Fibroblast of mammary gland (primary cell): ENCODE measurements at places on chromosomes 16 and 17.

DNA sequence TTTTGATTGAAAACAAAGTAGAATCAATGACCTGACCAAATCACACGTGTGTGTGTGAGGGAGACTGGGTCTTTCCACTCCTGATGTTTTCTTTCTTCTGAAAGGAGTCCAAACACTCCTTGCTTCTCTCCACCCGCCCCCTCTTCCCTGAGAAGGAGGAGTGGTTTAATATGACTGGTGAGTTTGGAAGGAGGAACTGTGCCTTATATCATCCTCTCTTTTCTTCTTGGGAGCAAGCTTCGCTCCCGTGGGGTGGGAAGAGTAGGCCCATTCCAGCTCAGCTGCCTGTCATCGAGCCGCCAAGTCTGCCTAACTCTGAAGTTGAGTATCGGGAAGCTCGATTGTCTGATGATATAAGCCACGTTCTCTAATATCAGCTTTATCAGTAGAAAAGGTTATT is 96.5 kb downstream of the YPEL2 start:
- DNase-seq: peak; percentile 82

GRCh38 chr17:80625627-80626026 is 81.0 kb downstream of the RPTOR start:
- DNase-seq: no peak

- DNase-seq: peak; percentile 67
Observed at GRCh38 chr16:84650062-84650991, 2.0 kb downstream of the KLHL36 start.

DNA sequence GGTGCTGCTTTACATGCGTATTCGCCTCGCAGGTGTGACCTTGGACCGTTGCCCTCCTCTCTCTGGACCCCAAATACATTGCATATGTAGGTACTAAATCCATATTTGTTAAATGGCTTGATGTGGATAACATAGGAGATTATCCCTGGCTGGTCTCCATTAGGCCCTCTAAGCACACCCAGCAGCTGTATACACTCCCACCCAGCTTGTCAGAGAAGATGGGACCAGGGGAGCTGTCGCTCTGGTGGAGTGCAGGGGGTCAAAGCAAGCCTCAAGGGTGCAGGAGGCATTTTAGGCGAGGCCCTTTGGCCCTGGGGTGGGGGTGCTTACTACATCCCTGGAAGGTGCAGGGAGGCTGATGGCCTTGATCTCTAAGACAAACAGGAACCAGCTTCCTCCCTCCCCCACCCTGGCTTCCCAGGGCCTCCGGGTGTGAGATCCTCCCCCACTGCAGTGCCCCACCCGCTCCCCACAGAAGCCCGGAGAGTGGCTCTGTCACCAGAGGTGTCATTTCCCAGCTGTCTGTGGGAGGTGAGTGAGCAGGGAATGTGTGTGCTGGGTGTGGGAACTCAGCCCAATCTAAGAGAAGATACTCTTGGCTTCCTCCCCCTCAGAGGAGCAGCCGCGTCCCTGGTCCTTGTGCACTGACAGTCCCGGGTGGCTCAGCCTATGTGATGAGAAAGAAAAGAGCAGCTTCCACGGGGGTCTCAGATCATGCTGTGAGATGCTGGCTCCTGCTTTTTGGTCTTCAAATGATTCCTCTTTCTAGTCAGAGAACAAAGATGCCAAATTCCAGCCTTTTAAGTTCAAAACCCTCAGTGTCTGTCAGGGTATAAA is 1.4 kb upstream of the VAMP2 start:
- peak; percentile 83 for DNase-seq

- DNase-seq: no peak
Observed at GRCh38 chr16:57987441-57988177, 12.9 kb downstream of the ZNF319 start.

GRCh38 chr16:74699666-74700065 is 996 bp downstream of the MLKL start:
- DNase-seq: no peak

GRCh38 chr17:44970136-44970741 is 2.1 kb upstream of the C1QL1 start:
- DNase-seq: peak; percentile 17

DNA sequence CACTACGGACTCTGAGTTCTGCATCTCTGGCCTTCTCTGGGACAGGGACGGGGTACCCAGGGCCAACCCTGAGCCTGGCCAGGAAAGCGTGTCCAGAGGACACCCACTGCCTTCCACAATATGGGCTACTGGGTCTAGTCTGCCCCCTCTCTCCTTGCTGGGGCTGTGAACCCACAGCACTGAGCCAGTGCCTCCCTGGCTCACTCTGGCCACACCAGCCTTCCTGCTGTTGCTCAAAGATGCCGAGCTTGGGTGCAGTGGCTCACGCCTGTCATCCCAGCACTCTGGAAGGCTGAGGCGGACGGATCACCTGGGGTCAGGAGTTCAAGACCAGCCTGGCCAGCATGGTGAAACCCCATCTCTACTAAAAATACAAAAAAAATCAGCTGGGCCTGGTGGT is 24.8 kb downstream of the PITPNM3 start:
- no peak for DNase-seq

GRCh38 chr16:1723450-1724147 is 17.6 kb downstream of the MAPK8IP3 start:
- peak; percentile 45 for DNase-seq

- DNase-seq: peak; percentile 78
Observed at GRCh38 chr17:67800495-67800928, 24.8 kb upstream of the BPTF start.

DNA sequence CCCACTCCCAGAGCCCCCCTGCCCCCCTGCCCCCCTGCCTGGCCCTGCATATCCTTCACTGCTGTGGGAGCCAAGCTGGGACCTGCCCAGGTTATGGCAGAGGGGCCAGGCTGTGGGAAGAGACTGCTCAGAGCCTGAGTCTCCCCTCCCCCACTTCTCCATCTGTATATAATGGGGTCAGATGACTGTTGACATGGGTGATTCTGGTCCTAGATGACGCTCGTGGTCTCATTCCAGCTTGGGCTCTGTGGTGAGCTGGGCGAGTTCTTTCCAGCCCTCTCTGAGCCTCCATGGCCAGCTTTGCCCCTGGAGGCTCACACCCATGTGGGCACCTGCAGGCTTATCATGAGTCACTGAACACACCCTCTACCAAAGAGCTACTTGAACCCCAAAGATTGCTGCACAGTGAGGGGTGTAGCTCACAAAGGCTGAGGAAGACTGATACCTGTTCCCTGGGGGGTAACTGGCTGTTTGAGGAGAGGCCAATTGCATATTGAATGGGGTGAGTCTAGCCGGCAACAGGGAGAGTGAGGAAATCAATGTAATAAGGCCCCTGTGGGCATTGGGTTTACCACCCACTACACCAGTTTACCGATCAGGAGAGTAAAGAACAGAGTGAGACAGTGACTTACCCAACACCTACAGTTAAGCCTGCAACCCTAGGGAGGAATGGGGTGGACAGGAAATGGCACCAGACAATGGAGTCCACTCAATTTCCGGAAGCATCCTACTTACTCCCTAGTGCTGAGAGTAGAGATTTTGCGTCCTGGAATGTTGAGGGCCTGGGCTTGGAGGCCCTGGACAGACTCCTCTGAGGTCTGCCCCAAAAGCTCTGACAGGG is 4.2 kb upstream of the SREBF1 start:
- DNase-seq: peak; percentile 74

- no peak for DNase-seq
Observed at GRCh38 chr17:82840431-82840831, 609 bp upstream of the ZNF750 start.

DNA sequence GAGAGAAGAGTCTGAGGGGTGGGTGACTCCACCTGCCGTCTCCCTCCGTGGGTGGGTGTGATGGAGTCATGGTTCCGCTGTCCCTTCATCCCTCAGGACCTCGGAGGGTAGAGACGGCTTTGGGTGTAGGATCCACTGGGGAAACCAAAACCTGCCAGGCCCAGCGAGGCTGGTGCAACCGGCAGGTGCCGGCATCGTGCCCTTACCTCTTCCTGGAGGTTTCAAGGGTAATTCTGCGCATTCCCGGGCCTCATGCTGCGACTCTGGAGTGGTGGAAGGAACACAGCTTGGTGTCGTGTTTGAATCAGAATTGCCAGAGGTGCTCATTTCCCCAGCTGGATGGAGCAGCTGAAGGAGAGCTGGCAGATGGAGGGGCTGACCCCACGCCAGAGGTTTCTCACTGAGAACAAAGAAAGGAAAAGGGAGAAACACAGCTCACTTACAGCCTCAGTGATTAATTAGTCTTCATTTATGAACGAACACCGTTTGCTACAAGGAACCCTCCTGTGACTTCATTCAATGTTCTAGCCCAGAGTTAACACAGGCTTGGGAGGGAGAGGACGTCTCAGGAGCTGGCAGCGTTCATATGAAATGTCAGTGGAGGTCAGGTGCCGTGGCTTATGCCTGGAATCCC is 16.3 kb upstream of the ATP2A3 start:
- no peak for DNase-seq

DNA sequence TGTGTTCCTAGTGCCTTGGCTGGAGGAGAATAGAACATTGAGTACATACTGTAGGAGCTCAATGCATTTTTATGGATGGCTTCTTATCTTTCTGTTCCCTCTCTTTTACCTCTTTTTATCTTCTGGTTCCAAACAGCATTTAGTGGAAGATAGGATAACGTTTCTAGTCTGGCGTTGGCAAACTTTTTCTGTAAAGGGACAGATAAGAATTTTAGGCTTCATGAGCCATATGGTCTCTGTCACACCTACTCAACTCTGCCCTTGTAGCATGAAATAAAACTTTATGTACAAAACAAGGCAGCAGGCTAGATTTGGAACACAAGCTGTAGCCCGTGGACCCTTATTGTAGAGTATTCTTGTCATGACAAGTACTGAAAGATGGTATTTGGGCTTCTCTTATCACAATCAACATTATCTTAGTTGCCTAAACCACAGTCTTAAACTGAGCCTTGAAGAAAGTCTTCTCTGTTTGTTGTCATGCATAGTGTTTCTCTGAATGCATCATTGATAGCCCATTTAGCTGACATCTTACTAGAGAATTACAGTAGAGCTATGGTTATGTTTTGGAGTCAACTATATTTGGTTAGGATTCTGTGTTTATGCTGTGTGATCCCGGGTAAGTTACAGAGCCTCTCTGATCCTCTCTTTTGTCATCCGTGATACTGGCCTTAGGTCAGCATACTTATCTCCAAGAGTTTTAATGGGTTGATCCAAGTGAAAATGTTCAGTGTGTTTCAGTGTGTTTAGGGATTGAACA is 80.2 kb downstream of the HS3ST4 start:
- no peak for DNase-seq

- DNase-seq: no peak
Observed at GRCh38 chr16:82152196-82152595, 17.8 kb downstream of the MPHOSPH6 start.

GRCh38 chr16:474420-475122 is 49.1 kb downstream of the RAB11FIP3 start:
- no peak for DNase-seq

DNA sequence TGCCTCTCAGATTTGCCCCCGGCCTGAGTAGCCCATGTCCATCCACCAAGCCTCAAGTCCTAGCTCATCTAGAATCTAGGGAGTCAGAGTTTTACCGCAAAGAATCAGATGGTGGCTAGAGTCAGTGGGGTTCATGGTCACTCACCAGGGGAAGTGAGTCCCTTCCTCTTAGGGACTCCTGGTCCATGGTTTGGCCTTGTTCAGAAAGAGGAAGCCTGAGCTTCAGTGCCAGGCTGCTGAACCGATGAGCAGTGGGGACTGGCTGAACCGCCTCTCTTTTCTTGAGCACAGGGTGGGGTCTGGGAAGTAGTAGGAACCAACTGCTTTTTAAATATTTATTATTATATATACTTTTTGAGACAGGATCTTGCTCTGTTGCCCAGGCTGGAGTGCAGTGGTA is 160.3 kb downstream of the NTN1 start:
- no peak for DNase-seq

DNA sequence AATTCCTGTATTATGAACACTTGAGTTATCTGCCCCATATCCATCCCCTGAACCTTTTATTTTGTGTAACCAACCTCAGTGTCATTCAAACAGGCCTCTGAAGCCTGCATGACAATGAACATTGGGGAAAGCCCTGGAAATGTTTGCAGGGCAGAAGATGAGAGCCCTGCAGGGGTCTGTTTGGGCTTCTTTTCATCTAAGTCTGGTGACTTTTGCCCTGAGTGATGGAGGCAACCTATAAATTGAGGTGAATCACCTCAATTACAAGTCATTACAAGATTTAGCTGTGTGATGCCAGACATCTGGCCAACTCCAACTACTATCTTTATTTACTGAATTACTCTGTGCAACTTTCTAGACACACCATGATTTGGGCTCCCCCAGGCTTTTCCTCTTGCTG is 189.2 kb downstream of the MAF start:
- DNase-seq: no peak

GRCh38 chr17:50967795-50968194 is 101.6 kb upstream of the TOB1 start:
- DNase-seq: no peak

- no peak for DNase-seq
Observed at GRCh38 chr16:79757968-79758367, 157.4 kb upstream of the MAF start.

GRCh38 chr17:64497565-64498035 is 746 bp upstream of the POLG2 start:
- DNase-seq: no peak

- peak; percentile 65 for DNase-seq
Observed at GRCh38 chr17:12089809-12090384, 69.2 kb downstream of the MAP2K4 start.

DNA sequence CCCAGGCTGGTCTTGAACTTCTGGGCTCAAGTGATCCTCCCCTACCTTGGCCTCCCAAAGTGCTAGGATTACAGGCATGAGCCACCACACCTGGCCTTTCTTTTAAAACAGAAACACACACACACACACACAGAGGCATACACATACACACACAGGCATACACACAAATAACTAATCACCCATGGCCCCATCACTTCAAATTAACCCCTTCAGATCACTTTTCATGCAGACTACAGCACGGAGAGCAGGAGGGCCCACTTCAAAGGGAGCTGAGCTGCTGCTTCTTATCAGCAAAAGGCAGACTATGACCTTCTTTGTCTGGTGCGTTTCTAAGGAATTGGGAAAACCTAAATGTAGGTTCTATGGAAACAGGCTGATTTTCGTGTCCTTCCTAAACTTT is 1.9 kb downstream of the CLCN7 start:
- no peak for DNase-seq
